Ovary (tissue), 10 donors: ENCODE measurements at places on chromosomes 7 and 10.

DNA sequence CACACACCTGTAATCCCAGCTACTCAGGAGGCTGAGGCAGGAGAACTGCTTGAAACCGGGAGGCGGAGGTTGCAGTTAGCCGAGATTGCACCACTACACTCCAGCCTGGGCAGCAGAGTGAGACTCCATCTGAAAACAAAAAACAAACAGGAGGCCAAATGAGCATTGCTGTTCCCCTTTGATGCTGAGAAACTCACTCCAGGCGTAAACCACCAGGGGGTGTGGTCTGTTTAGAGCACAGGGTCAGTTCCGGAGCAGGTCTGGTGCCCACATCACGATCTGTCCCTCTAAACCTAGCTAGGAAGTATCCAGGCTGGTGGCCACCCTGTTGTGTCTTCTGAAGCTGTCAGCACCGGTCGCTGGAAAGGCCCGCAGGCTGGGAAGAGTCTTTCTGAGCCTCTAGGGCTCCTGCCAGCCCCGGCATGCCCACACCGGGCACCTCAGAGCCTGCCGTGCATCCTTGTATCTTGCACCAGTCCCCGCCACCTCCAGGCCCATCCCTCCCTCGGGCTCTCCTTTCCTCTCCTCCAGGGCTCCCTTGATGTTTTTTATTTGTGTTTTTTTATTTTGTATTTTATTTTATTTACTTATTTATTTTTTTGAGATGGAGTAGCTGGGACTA is 66.3 kb upstream of the SH2B2 start:
- DNase-seq, result no peak

- no peak for DNase-seq
These were observed 134.4 kb upstream of the FAM3C start for GRCh38 chr7:121530227-121531174.

- peak; percentile 71 for DNase-seq
These were observed 74.7 kb downstream of the CACNB2 start for GRCh38 chr10:18214691-18215563.

GRCh38 chr10:43900571-43900970 is 251.9 kb upstream of the ZNF32 start:
- no peak for DNase-seq

DNA sequence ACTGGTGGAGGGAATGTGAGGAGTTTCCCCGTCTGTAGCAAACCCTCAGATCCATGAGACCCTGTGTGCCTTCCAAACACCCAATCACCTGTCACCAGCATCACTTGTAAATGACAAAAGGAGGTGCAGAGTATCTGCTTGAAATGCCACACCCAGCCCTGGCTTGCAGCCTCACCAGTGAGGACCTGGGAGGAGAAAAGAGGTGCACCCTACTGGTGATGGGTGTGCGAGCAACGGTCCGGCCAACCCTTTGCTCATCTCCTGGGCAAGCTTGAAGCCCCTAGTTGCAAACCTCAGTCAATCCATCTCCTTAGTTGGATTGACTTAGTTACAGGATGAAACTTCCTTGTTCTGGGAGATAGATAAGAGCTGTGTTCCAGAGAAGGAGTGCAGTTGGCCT is 62.4 kb upstream of the WAPL start:
- DNase-seq, result no peak
